NCI-H2107 (cell line): ENCODE measurements at places on chromosomes 4 and X.
A peak's percentile ranks its signal among the peaks of the same experiment; 100 is the strongest.

DNA sequence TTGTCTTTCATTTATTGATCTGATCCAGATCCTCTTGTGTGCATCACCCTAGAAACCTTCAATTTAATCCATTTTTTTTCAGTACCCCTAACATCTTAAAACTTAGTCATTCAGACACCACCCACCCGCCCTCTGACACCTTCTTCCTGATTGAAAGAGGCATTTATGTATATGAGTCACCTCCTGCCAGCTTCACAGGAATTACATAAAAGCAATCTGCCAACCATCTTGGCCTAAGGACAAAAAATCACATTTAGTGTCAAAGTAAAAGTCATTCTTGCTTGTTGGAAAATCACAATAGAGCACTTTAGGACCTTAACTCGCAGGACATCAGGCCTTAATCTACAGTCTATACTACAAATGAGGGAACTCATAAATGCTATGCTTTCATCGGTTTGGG, 52.1 kb downstream of the NDST3 start:
- no peak for DNase-seq

DNA sequence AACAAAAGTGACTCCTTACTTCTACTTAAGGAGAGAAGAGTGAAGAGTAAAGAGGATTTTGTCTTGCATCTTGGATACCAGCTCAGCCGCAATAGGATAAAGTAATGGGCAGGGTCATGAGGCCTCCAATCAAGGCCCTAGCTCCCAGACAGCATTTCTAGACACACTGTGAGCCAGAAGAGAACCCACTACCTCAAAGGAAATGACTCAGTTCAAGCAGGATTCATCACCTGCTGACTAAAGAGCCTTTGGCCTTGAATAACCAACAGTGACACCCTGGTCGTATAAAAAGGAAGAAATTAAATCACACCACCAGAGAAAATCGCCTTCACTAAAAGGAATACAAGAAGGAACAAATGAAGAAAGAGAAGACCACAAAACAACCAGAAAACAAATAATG, 416.1 kb downstream of the PCDH18 start:
- DNase-seq = no peak

GRCh38 chrX:101394372-101394771, 3.6 kb downstream of the RPL36A start:
- DNase-seq = no peak

DNA sequence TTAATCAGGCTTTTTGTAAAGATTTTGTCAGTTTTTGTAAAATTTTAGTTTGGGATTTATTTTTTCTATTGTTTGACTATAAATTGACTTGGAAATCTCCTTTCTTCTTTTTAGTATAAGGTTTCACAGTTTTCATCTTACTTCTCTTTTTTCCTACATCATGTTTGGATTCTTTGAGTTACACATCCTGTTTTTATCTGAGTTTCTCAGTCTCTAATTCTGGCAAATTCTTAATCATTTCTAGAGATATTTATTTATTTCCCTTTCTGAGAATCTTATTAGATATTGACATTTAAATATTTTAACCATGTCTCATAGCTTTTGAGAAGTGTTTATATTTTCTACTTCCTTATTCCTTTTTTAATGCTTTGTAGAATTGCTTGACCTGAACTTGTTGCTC, 20.7 kb downstream of the USP53 start:
- DNase-seq = no peak

- no peak for DNase-seq
Observed at GRCh38 chrX:126489116-126489695, 63.4 kb downstream of the DCAF12L1 start.

DNA sequence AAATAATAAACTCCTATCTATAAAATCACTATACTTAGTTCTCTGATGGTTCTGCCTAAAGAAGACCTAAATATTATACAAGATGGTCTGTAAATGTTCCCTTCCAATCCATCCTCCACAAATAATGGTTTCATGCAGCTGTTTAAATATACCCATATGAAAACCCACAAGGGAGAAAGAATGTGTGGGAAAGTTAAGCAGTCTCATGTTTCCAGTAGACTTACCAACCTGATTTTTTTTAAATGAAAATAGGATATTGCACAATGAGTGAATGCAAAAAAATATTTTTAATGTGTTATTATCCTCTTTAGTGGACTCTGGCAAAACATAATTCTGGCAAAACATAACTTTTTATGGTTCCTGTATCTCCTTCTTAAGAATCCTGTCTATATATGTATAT, 23.3 kb downstream of the CAMK2D start:
- no peak for DNase-seq

DNA sequence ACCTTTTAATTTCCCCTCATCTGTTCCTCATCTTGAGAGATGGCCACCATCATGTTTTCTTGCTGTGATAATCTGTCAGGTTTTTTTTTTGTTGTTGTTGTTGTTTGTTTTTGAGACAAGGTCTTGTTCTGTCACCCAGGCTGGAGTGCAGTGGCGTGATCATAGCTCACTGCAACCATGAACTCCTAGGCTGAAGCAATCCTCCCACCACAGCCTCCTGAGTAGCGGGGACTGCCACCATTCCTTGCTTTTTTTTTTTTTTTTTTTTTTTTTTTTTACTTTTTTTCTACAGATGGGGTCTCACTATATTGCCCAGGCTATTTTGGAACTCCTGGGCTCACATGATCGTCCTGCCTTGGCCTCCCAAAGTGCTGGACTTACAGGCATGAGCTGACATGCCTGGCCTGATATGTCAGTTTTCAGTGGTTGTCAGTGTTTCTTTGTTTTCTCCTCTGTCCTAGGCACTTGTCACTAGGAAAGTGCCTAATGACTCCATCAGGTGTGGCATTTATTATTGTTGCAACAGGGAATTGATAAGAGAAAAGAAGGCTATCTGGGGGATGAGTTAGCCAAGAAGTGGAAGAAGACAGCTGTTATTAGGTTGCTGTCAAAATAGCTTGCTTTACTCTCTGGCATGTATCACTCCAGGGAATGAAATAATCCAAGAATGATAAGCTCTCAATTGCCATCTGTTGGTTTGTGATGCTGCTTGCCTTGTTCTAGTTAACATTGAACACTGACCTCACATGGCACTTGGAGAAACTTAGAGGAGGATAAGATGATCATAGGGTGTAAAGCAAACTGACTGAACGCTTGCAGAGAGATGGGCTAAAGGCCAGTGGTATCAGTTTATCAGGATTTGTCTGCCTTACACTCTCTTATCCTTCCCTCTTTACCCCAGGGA, 41.7 kb downstream of the TMEM164 start:
- no peak for DNase-seq

- no peak for DNase-seq
Observed at GRCh38 chr4:43337707-43338106, 445.2 kb downstream of the GRXCR1 start.

GRCh38 chr4:54961357-54961975, 163.9 kb downstream of the KDR start:
- DNase-seq = no peak

- no peak for DNase-seq
Observed at GRCh38 chr4:37549041-37549440, 137.1 kb downstream of the RELL1 start.

DNA sequence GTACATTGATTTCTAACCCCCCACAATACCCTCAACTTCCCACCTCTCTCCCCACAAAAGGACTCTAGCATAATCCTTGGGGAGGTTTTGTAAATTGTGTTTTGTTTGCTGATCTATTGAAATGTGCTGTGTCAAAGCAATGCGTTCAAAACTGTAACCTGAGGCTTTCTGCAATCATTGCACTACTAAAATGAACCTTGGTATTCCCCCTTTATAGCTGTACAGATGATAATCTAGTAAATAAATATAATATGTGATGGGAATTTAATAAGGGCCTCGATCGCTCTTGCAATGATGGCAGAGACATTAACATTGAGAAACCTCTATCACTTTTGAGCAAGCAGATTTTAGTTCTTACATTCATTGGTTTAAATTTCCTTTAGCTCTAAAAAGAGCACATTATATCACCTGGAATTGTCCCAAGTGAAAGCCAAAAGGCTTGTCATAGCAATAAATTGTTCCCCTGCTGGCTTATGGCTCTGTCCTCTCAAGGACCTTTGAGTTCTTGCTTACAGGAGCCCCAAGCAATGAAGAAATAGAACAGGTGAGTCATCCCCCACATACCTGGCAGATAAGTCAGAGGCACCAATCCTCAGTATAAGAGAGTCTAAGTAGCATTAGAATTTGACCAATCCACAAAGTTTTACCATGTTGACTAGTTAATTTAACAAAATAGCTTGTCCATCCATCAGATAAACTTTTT, 18.4 kb upstream of the ACE2 start:
- DNase-seq = no peak

DNA sequence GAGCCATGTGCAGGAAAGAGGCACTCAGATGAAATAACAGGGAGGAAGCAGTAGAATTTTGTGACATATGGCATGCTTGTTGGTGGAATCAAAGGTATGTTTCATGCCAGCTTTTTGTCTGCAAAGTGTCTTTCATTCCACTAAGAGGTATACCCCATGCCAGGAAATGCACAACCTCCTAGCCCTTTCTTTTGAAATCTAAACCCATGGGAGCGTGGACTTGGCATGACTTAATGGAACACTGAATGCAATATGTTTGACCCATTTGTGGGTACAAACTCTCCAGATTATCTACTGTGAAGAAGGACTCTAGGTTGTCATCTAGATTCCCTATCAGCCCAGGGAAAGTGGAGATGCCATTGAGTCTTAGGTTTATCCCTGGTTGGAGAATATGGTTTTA, 338.3 kb upstream of the TEX13C start:
- DNase-seq = no peak

GRCh38 chr4:1511441-1512041, 105.3 kb upstream of the NKX1-1 start:
- DNase-seq = no peak

GRCh38 chr4:165780735-165781134, 92.3 kb upstream of the TLL1 start:
- no peak for DNase-seq

GRCh38 chr4:147777456-147778091, 45.7 kb downstream of the ARHGAP10 start:
- no peak for DNase-seq

DNA sequence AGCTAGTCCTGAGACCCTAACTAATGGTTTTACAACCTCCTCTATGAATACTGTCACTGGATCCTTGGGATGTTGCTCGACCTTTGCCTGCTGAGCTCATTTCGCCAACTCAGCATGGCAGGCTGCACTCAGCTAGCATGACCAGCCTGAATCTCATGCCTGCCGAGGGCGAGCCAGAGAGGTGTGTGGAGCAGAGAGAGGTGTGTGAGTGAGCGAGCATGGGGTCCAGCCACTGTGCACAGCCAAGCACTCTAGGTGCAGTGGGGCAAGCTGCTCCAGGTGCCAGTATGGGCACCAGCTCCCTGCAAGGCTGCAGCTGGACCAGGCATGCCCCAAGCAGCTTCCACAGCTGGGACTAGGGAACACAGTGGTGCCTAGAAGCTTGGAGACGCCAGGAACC, 410.9 kb downstream of the PCDH10 start:
- DNase-seq = no peak

DNA sequence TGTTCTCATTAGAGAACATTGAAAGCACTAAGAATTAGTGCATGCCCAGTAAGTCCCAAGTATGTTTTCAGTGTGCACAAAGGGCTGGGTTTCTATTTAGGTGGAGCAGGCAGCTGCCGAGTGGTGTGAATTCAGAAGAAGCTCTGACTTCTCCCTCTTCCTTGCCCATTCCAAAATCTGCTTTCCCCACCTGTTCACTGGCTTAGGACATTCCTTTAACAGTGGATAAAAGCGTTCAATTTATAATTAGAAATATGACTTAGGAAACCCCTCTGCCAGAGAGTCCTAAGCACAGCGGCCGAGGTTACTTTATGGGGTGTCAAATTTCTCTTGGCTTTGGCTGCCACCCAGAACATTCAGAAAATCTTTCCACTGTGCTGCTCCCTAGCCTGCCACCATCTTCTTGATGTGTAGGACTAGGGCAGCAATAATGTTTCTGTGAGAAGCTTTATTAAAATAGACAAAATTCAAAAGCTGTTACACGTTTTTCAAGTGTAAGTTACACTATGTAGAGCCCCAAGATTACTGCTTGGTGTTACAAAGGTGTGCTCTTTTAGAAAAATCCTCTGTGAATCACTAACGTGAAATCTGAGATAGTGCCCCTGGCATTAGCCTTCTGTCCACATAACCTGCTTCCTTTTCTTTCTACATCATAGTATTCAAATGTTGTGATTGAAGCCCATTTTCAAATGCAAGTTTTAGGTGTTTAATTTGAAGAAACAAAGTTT, 191.6 kb upstream of the ANKRD50 start:
- DNase-seq = peak; percentile 9

DNA sequence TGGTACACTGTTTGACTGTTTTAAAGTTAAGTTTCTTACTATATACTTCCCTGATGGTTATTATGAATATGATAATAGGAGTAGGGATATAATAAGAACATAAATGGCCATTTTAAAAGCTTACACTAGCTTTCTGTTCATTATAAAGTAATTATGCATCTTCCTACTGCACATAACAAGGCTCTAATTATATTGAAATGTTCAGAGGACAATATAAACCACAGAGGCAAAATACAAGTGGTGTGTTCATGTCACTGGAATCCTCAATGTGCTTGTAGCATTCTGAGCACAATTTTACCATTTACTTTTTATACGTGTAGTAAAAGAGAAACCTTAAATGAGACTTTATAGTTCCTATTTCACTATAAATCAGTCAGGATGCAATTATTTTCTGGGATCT, 268.3 kb downstream of the TMA16 start:
- no peak for DNase-seq

DNA sequence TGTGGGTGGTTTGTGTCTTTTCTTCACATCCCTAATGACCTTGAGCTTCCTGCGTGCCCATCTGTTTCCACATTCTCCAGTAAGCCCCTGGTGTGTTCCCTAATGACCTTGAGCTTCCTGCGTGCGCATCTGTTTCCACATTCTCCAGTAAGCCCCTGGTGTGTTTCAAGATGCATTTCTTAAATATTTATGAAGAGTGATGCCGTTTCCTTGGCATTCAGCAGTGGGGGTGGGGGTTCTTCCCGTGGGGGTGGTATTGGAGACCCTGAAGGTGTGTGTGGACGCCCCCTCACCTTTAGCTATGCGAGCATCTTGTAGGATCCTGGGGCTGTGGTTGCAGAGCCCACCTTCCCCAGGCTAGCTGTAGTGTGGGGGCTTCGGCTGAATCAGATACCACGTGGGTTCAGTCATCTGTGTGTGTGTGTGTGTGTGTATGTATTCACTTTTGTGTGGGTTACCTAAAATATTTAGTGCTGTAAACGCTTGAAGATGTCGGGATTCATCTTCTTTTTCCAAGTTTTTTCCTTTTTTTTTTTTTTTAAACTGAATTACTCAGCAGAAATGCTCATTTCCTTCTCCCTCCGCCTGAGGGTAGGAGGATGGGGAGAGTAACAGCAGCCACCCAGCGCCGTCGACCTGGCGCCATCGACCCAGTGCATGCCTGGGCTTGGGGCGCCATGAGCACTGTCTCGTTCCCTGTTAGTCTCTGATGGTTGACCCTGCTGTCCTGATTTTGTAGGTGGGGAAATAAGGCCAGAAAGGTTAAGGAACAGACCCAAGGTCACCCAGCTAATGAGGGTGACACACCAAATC, 9.9 kb downstream of the NSG1 start:
- no peak for DNase-seq

GRCh38 chr4:8318509-8318908, 49.0 kb downstream of the HTRA3 start:
- DNase-seq = no peak
